PC-9 (cell line): ENCODE measurements at places on chromosomes 2 and 18. TPM values are rescaled to one million over a fixed set of nuclear protein-coding genes. Genes with fewer than 3 reads are reported as not detected.

Gene UGT1A9
- not detected in 2 replicates for total RNA-seq

Gene NXPH2
- not detected in 2 replicates for total RNA-seq

Gene SP110
- 6.8 and 10.5 TPM in 2 replicates for total RNA-seq

Gene MARCHF7
- 33.2 and 38.3 TPM in 2 replicates for total RNA-seq

Gene CXCR1
- total RNA-seq, result not detected in 2 replicates

Gene PLA2R1
- 0.33 and 0.40 TPM in 2 replicates for total RNA-seq
